Stimulated activated CD8-positive, alpha-beta memory T cell treated with anti-CD3 and anti-CD28 coated beads, Interleukin-15, amount 100 ng/mL, for 48 hours (primary cell): ENCODE measurements at places on chromosomes 11 and 22.
A peak's percentile ranks its signal among the peaks of the same experiment; 100 is the strongest.

- DNase-seq: no peak
Observed at GRCh38 chr22:32823024-32823730, 21.7 kb downstream of the TIMP3 start.

DNA sequence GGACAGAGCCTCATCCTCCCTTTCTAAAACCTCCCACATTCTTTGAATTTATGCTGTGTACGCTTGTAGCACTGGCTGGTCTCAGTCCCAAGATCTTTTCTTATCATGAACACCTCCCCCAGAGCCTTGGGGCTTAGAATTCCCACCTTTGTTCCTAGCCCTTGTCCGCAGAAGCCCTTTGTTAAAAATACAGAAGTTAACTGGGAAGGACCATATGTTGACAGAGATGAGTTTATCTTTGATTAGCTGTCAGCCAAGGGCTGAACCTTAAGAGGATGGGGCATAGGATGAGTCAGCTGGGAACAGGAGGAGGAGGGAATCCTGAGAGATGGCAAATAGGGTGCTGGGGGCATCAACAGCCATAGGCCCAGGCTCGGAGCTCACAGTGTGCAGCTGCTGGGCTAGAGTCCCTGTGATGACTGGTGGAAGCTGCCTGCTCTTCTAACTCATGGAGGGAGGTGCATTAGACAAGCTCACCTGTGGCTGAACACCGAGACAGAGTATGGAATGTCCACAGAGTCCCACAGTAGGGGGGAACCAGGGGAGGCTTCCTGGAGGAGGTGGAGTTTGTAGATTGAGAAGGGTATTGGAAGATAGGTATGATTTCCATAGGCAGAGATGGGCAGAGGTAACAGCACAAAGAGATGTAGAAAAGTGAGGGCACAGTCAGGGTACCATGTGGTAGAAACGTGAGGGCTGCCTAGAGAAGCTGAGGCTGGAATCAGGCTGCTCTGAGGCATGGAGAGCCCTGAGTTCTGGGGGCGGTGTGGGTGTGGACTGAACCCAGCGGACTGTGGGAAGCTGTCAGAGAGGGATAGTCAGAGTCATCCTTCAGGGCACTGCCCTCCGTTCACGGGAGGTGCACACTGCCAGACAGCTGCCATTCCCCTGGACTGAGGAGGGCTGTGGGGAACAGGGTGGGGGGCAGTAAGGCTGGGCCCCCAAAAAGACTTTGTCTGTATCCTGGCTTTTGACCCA, 9.9 kb downstream of the MICAL2 start:
- no peak for DNase-seq

- DNase-seq: no peak
Observed at GRCh38 chr11:85939099-85940015, 84.2 kb downstream of the CCDC83 start.

- no peak for DNase-seq
Observed at GRCh38 chr11:34936945-34937629, 20.7 kb downstream of the PDHX start.

GRCh38 chr11:65663639-65664200, 1.0 kb upstream of the RELA start:
- DNase-seq: peak; percentile 36

- no peak for DNase-seq
Observed at GRCh38 chr11:94100253-94100652, 28.4 kb upstream of the PANX1 start.

- DNase-seq: no peak
Observed at GRCh38 chr22:19050117-19050516, 72.1 kb downstream of the DGCR2 start.

GRCh38 chr11:11935536-11935935, 72.9 kb downstream of the DKK3 start:
- no peak for DNase-seq

- DNase-seq: no peak
Observed at GRCh38 chr22:26763633-26764361, 106.4 kb downstream of the MIAT start.
